ENCODE measurements at places on chromosomes 1 and 21.

DNA sequence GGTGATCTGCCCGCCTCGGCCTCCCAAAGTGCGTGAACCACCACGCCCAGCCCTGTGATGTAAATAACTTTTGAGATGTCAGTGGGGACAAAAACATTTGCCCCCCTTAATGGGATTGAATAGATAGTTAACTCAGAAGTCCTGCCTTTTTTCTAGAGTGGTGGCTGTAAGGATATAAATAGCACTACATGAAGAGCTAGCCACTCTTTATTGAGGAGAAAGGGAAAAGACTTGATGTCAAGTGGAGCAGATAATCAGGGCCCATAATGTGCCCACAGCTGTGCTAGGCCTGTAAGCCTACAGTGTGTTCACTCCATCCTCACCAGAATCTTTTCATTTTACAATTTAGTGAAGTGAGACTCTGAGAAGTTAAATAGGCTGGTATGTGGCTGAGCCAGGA is 3.6 kb downstream of the GIPC2 start:
- DNase-seq = no peak

GRCh38 chr1:150955280-150955679 is 19.4 kb downstream of the CERS2 start:
- DNase-seq = no peak

DNA sequence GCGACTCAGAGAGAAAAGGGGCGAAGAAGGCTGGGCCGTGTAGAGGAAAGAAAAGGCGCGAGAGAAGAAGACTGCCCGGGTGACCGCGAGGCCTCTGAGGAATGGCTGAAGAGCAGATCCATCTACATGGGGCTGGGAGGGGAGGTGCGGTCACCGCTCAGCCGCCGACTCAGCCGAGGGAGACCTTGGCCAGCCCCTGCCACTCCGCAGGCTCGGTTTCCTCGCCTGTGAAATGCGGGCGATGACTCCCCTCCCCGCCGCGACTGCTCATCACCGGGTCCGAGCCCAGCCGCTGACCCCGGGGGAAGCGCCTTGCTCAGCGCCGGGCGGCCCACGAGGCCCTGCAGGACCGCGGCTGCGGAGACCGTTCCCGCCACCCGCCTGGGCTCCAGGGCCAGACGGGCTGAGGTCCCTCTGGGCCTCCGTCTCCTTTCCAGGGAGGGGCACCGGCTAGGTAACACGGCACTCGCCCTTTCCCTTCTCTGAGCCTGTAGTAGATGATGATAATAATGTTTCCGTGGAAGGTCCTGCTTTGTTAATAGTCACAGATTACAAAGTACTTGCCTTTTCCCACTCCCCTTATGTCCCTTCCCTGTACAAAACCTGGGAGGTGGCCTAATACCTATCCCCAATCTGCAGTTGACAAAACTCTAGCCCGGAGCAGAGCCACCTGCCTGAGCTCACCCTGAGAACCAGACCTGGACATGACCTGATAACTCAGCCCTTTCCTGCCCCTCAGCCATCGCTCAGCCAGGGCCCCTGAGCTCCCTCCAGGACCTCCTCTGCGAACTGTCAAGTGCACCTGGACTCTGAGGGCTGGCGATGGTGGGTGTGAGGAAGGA is 1.6 kb upstream of the BSND start:
- no peak for DNase-seq

DNA sequence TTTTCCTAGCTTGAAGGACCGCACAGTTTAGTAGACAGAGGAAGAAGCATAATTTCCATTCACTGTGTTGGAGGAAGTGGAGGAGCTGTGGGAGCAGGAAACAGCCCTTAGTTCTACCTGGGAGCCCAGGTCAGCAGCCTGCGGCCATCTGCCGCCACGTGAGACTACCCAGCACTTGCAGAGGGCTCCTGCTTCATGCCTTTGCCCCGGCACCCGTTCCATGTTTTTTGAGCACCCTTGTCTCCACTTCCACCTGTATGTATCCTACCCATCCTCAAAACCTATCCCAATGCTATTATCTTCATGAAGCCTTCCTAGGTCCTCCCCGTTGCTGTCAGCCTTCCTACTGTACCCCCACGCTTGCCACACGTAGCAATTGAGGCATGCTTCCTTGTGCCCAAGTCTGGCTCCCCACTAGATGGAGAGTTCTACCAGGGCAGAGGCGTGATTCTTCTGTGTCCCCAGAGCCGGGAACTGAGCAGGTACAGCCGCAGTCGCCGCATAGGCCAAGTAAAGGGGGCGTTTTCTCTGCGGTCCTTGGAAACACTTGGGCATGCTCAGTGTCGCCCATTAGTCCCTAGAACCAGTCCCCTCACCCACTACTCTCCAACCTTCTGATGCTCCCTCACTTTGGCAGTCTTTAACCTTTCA is 1.9 kb downstream of the SLC6A9 start:
- no peak for DNase-seq

GRCh38 chr1:206680279-206680678 is 4.4 kb upstream of the MAPKAPK2 start:
- DNase-seq = no peak

DNA sequence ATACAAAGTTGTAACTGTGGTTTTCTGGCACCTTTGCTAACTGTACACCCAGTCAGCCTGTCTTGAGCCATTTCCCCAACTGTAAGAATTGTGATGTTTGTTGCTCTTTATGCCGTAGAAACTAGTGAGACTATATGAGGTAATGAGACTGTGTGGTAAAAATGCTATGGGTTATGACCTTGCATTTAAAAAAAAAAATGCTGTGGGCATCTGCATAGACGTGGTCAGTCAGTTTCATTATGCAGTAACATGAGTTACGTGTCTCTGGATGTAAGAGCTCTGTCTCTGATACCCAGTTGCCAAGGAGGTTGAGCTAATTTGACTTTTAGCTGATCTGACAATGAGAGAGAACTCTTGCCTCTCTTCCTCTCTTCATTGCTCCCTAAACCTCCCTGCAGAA is 80.6 kb upstream of the LAMC2 start:
- peak; percentile 54 for DNase-seq

GRCh38 chr1:21608798-21609197 is 60.4 kb downstream of the RAP1GAP start:
- no peak for DNase-seq

DNA sequence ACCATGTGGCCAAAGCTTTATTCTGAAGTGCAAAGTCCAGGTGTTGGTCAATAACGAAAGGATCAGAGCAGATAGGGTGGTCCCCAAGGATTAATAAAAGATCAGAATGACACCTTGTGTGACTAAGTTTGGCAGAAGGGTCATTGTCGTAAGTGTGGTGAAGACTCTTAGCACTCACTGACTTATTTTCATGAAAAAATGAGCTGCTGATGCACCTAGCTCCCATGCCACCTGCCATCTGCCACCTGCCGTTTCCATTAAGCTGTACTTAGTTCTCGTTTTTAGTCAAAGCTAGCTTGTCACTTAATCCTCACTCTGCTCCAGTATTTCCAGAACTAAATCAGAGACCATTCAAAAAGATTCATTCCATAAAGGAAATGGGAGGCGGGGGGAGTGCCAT is 112.6 kb downstream of the SEC16B start:
- DNase-seq = no peak
